ENCODE measurements at places on chromosomes 2 and 18.

GRCh38 chr2:189176516-189176915 lies 3.0 kb downstream of the COL5A2 start:
- no peak for DNase-seq

DNA sequence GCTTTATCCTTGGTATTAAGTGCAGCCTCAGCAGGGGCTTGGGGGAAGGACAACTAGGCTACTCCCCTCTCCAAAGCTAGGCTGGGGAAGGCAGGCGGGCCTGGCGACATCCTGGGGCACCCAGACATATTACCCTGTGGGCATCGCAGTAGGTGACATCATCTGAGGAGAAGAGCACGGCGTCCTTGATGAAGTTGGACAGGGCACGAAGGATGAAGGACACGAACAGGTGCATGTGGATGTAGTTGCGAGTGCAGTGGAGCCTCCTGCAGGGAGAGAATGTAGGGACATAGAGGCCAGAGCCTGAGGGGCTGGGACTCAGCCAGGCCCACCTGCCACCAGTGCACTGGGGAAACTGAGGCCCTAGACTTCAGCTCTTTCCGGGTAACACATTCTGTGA lies 32.3 kb downstream of the TMEM37 start:
- DNase-seq = no peak

GRCh38 chr2:199136681-199137080 lies 321.1 kb downstream of the SATB2 start:
- no peak for DNase-seq

DNA sequence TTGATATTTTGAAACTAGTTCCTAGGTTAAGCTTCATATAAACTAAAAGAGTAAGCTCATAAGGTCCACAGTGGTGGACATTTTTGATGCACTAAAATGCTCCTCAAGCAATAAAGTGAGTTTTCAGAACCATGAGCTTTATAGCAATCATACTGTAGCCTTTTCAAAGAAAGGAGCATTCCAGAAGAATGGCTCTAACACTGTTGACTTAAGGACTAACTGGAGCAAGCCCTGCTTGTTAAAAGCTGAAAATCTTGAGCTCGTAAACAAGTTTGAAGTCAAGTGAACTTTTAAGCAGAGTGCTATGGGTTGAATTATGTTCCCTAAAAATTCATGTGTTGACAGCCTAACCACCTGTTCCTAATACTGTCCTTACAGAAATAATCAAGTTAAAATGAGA lies 38.0 kb downstream of the KYNU start:
- DNase-seq = no peak

- no peak for DNase-seq
Measured at GRCh38 chr2:123521854-123522253, 503.2 kb upstream of the CNTNAP5 start.

GRCh38 chr2:239471011-239471792 lies 70.4 kb upstream of the HDAC4 start:
- DNase-seq = no peak

- no peak for DNase-seq
Measured at GRCh38 chr18:32302806-32303205, 113.0 kb downstream of the MEP1B start.

DNA sequence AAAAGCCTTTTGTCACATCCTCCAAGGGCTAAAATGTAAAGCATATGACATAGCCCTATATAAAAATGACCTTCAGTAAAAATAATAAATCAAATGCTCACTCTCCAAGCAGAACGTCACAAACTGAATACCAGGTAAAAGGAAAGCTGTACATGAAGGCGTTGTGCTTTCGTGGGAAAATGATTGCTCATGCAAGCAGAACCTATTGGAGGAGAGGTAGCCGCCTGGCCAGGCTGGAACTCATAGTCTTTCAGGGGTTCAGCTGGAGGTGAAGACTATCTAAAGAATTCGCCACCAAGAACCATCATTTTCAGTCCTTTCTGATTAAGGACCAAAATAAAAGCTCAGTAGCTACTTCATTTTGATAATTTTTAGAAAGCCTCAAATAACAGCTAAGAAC lies 44.7 kb downstream of the ANKRD44 start:
- no peak for DNase-seq

GRCh38 chr2:6231166-6231565 lies 539.0 kb downstream of the SOX11 start:
- no peak for DNase-seq

DNA sequence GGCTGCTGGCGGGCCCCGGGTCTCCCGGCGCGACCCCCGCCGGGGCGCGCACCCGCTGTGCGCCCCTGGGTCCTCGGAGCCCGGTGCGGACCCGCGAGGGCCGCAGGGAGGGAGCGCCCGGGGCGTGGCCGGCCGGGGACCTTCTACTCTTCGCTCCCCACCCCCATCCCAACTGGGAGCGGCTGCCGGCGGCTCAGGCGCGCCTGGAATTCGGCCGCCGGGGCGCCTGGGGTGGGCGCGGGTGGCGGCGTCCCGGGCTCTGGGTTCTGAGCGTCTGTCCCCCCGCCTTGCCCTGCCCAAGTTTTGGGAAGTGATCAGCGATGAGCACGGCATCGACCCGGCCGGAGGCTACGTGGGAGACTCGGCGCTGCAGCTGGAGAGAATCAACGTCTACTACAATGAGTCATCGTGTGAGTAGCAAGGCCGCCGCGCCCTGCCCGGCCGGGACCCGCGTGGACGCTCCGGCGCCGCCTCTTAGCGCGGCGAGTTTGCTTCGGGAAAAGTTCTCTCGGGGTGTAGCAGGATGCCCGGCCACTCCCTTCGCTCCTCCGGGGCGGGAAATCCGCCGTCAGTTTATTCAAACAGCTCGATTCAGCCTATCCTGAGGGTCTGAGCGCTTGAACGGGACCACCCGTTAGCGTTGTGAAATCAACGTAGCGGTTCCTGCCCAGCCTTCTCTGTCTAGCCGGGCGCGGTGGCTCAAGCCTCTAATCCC lies 502 bp downstream of the TUBB6 start:
- DNase-seq = no peak

DNA sequence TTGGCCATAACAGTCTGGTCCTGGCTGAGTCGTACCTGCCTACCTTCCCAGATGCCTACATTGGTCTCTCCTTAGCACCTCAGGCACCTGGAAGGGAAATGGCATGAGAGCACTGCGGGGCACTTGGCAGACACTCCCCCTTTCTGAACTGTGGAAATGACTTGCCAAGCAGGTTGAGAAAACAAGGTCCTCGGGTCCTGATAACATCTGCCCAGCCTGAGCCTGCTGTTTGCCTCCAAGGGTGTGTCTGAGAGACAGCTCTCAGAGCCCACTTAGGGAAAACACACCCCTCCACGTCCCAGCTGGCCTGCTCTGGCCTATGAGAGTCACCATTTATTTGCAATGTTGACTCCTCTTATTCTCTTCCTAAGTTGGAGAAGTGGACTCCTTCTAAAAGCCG lies 10.5 kb downstream of the FAM110C start:
- no peak for DNase-seq

DNA sequence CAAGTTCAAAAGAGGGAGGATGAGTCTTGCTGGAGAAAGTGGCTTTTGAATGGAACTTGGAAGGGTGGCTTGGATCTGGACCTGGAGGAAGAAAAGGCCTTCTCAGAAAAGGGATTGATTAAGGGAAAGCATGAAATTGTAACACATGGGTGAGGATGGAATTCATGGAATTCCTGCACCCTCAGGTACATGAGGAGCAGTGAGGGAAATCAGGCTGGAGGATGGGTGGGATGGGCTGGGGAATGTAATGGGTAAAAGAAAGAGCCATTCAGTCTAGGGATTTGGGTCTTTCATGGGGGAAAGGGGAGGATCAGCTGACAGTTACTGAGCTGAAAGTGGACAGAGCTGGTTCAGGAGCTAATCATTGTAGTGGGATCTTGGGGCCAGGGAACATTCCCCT lies 51.2 kb upstream of the HAAO start:
- no peak for DNase-seq

- DNase-seq = no peak
Measured at GRCh38 chr2:238061315-238062202, 758 bp downstream of the SCLY start.

GRCh38 chr2:74097574-74097973 lies 50.1 kb downstream of the BOLA3 start:
- no peak for DNase-seq

- no peak for DNase-seq
Measured at GRCh38 chr2:3283206-3283605, 94.4 kb downstream of the EIPR1 start.
